Left renal pelvis (tissue), 4 donors: ENCODE measurements at places on chromosomes 3 and 15. TPM values are rescaled to one million over a fixed set of nuclear protein-coding genes. Genes with fewer than 3 reads are reported as not detected.

GRCh38 chr15:43169888-43170287 lies 15.3 kb upstream of the CCNDBP1 start:
- DNase-seq: no peak

WDR93 gene
- 3.0 TPM for polyA plus RNA-seq

GRCh38 chr3:31064021-31064420 lies 169.6 kb upstream of the GADL1 start:
- no peak for DNase-seq

RNF168 gene
- 15.5 TPM for polyA plus RNA-seq

- no peak for DNase-seq
These were observed 143.3 kb downstream of the CHDH start for GRCh38 chr3:53702776-53703530.

DNA sequence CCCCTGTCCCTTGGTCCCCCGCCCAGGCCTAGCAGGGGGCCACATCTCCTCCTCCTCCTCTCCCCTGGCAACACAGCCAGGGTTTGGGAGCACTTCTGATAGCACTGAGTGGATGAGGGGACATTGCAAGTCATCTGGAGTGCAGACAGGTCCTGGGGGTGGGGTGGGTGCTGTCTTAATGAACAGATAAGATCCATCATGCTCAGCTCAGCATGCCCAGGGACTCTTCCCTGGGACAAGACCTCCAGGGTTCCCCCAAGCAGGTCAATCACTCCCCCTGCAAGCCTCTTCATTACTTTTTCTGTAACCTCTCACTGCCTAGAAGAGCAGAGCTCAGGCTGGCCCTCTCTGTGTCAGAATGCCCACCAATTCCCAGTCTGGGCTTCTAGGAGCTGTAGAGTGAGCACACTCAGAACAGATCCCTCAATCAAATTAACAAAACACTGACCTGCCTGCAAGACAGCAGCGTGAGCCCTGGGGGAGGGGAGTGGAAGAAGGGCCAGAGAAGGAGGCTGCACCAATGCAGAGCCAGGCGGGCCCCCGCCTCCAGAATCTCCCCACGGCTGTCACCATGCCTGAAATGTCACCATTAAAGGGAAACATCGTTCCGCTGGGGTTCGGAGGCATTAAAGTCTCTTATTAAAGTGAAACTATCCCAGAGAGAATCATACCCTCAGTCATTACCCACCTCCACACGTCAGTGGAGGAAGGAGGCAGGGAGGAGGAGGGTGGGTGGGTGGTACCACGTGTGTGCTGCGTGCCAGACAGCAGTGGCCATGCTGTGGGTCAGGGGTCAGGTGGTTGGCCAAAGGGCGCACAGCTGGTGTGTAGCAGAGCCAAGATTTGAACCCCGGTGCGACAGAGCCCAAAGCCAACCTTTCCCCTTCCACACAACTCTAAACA lies 114.7 kb upstream of the LINGO1 start:
- DNase-seq: no peak

DNA sequence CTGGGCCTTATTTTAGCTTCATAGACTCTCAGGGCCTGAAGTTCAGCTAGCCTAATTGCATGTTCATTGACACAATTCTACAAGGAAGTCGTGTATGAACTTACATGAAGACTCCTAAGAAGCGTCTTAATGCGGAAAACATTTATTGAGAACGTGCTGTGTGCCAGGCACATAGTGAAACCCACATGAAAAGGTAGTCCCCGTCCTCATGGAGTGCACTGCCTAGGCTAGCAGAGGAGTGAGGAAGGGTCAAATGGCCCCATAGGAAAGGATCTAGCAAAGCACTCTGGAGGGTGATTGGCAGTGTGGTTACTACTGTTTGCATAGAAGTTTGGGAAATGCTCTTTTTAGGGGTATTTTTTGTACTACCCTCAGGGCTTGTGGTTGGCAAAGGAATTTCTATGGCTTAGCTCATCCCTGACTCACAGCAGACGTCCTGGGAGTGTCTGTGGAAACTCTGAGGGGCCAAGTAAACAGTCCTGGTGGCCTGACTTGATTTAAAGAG lies 854 bp upstream of the NPTN start:
- DNase-seq: no peak

GRCh38 chr15:62983956-62984355 lies 58.6 kb upstream of the TPM1 start:
- no peak for DNase-seq

DNA sequence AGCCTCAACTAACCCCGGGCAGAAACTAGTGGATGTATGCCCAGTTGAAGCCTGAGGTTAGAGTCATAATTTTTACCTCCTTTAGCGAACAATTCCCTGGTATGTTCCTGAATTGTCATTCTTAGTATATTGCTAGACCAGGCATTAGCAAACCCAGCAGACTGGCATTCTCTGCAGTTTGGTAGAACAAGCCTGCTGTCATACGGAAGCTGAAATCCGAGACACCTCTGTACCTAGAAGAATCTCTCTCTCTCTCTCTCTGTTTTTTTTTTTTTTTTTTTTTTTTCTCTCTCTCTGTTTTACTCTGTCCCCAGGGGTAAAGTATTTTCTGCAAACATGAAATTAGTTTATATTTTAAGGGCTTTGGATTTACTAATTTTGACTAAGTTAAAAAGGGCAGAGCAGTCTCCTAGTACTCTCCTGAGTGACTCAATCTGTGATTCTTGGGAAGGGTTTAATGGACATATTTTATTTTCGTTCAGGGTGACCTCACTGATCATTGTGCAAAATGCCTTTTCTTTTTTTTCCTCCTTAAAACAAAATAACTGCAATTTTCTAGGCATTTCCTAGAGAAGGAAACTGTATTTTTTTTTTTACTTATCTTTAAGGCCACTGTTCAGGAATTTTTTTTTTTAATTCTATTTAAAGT lies 133.6 kb upstream of the ICE2 start:
- DNase-seq: no peak

DNA sequence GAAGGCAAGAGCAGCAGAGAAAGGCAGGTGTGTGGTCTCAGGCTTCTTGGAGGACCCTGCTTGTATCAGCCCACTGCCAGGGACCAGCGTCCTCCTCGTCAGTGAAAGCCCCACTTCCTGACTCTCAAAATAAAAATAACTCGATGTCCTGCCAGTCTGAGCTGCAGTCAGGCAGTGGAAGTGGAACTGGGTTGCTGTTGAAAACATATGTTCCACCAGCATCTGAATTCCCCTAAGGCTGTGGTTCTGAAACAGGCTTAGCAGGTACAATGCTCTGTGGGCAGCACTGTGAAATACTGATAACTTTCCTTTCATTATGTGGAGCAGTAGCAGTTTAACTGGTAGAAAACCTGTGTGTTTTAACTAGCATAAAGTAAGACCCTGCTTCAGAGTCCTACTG lies 121.6 kb upstream of the EIF1B start:
- DNase-seq: no peak

- DNase-seq: no peak
These were observed 479.6 kb upstream of the ALCAM start for GRCh38 chr3:104887069-104887468.

SCAMP5 gene
- 17.9 TPM for polyA plus RNA-seq

DNA sequence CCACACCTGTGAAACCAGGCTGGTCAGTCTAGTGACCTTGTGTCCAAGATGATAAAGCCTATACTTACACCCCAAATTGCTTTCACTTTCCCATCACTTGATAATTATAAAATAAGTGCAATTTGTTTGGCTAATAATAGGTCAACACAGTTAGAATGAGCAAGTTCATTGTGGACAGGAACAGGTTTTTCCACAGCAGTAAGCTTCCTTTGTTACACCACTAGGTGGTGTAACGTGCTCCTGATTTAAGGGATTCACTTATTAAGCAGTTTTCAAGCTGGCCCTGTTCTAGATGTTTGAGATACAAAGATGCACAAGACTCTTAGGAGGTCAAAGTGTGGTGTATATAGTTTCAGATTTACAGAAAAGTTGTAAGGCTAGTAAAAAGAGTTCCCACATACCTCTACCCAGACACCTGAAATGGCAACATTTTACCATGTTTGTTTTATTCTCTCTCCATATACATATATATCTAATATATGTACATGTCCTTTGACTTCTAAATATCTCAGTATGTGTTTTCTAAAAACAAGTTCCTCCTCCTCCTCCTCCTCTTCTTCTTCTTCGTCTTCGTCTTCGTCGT lies 6.8 kb upstream of the MFSD1 start:
- no peak for DNase-seq

DNA sequence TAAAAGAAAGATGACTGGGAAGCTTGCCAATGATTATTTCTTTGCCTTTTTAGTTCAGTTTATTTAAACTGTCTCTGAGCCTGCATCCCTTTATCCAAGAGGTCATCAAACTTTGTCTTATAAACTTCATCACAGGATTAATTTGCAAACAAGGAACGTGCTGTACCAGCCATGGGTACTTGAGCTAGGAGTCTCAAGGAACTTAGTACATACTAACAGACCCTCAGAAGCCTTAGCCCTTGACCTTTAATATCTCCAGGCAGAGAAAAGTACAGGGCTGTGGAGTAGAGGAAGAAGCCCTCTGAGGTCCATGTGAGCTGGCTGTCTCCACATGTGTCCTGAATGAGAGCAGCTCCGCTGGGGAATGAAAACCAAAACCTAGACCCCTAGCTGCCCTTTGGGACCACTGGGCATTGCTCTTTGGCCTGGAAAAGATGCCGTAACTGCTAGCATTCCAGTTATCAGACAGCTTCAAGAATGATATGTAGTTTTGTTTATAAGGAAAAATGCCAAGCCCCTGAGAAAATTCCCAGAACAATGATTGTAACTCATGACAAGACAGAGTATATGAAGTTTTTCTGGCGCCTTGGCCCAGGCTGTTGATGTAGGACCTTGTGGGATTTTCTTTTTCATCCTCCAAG lies 92.1 kb downstream of the ASB7 start:
- no peak for DNase-seq

GRCh38 chr3:102258666-102259227 lies 176.1 kb upstream of the ZPLD1 start:
- DNase-seq: no peak

DNA sequence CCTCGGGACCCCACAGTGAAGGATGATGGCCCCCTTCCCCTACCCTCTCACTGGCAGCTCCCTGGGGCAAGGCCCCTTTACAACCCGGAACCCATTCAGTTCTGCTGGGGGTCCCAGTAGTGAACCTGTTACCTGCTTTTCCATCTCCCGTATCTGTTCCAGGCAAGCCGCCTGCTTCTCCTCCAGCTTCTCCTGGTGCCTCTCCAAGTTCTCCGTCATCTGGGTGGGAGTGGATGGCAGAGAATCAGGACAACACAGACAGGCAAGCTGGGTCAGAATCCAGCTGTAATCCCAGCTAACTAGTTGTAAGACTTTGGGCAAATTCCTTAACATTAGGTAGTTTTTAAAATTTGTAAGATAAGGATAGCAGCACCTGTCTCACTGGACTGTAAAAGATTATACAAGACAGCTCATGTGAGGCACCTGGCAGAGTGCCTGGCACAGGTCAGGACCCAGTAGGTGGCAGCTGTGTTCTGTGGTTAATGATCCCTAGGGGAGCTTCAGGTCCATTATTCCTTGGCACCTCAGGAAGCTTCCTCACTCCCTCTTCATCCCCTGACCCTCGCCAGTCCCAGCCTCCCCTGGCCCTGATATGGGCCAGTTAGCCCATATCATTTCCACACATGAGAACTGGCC lies 6.4 kb upstream of the ANKRD63 start:
- no peak for DNase-seq

GRCh38 chr3:67863869-67864268 lies 209.5 kb upstream of the SUCLG2 start:
- DNase-seq: no peak
